ENCODE measurements at places on chromosomes 11 and 22.

GRCh38 chr11:96763244-96763643, 373.4 kb downstream of the JRKL start:
- no peak for DNase-seq

GRCh38 chr11:76391021-76391420, 9.9 kb downstream of the GVQW3 start:
- DNase-seq, result no peak

- no peak for DNase-seq
Measured at GRCh38 chr11:94974178-94974577, 669 bp downstream of the KDM4D start.

DNA sequence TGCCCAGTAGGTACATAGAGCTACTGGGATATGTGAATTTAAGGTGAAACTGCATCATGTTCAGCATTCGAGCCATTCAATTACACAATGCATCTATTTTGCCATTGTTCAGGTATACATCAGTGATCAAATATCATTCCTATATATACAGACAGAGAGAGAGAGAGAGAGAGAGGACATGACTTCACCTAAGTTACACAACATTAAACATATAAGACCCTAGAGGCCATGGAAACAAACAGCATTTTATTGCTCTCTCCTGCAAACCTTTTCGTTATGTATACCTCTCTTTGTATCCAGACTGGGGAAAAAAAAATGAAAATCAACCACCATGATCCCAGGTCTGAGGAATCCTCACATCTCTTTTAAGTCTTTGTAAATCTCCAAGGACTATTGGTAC, 1829.1 kb downstream of the LRRC4C start:
- DNase-seq, result no peak

GRCh38 chr11:98834776-98835175, 186.0 kb upstream of the CNTN5 start:
- no peak for DNase-seq

GRCh38 chr22:19998232-19998951, 18.2 kb downstream of the ARVCF start:
- no peak for DNase-seq

- DNase-seq, result no peak
Measured at GRCh38 chr11:17538054-17538453, 6.2 kb downstream of the USH1C start.

- no peak for DNase-seq
Measured at GRCh38 chr11:74070723-74071492, 62.0 kb upstream of the UCP3 start.

DNA sequence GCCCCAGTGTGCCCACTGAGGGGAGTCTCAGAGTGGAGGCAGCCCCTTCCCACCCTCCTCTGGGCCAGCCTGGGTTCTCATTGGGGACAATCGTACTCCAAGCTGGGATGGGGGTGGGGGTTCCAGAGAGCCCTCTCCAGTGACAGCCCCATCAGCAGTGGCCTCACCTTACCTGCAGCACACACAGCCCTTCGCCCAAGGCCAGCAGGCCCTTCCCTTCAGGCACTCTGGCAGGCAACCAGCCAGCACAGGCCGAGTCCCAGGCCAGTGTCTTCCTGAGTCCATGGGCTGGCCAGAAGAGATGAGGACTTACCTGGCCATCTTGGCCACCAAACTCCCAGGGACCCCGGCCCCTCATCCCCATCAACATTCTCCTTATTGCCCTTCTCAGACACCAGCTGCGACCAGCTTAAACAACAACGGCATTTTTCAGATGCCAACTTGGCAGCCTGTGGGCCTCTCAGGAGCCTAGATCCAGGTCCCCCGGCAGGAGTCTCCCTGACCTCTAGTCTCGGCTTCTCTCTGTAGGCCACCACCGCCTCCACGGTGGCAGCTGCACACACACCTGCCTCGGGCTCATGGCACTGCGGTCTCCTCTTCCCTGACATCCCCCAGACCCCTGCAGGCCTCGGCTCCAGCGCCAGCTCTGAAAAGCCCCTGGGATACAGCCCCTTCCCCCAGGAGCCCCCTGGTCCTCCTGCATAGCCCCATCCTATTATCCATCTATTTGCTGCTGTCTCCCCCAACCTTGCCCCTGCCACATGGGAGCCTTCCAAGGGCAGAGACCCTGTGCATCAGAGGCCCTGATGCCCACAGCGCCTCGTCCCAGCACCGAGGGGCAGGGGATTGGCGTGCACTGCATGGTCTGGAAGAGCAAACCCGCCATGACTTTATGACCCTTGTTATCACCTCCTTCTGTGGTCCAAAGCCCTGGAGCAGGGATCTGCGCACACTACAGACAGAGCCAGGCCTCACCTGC, 111.2 kb upstream of the FGF3 start:
- no peak for DNase-seq

- DNase-seq, result peak; percentile 14
Measured at GRCh38 chr11:13183094-13183825, 94.3 kb upstream of the BMAL1 start.

- DNase-seq, result no peak
Measured at GRCh38 chr11:10611979-10612862, 43.8 kb upstream of the LYVE1 start.

DNA sequence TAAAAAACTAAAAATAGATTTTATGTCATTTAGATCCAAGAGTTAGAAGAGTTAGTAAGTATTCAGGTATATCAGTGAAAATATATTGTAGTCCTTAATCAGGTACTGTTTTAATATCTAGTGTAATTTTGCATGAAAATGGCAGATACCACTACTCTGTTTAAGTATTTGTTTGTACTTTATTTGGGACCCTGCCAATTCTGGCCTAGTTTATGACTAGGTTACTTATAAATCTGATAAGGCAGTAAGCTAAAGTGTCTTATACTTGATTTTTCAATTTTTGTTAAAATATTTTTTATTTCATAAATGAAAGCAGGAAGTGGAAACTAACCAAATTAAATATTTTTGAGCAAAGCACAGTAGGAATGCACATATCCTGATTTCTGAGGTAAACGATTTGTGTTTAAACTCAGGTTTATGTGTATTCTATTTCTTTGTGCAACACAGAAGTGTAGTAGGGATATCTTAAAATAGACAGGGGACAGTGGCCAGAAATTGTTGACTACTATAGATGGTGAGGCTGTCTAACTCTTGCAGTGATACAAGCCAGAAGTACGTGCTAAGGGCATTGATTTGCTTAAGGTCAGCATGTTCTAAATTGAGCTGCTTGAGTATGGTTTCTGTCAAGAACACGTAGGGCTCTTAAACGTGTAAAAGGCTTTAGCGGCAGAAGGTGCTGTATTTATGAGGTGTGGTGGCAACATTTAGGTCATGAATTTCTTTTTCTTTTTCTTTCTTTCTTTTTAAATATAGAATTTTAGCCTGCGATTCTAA, 34.0 kb downstream of the HIPK3 start:
- no peak for DNase-seq

Measured in NCI-H1930 (cell line).